ENCODE measurements at places on chromosomes 4 and X. TPM values are rescaled to one million over a fixed set of nuclear protein-coding genes. Genes with fewer than 3 reads are reported as not detected.

DNA sequence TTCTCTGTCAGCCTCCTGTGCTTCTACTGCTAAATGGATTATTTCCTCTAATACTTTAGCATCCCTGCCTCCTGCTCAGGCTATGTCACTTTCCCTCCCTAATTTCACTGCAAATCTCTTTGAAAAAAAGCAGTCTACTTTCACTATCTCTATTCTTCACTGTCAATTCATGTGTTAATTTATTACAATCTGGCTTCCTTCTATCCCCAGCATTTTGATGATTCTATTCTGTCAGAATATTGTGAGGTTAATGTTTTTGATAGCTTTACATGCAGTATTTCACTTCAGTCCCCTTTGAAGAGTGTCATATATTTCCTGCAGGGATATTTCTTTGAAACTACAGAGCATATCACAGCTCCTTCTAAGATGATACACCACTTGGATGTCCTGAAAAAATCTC is 203.2 kb downstream of the GRID2 start:
- no peaks in the 10 kb centered on the region for H3K4me1 ChIP-seq
- no peaks in the 10 kb centered on the region for H3K27me3 ChIP-seq
- no peaks in the 10 kb centered on the region for H3K36me3 ChIP-seq
- DNase-seq, result no peak

- DNase-seq, result no peak
- H3K27ac ChIP-seq, result no peak overlapping the region
- no peak overlapping the region for H3K4me3 ChIP-seq
- H3K27me3 ChIP-seq, result peaks cover 24% of the 10 kb centered on the region
- H3K36me3 ChIP-seq, result no peaks in the 10 kb centered on the region
Measured at GRCh38 chrX:121320441-121320840, 273.0 kb downstream of the GLUD2 start.

GRCh38 chr4:124079174-124079780 is 633.3 kb downstream of the ANKRD50 start:
- H3K36me3 ChIP-seq, result no peaks in the 10 kb centered on the region
- no peaks in the 10 kb centered on the region for H3K4me1 ChIP-seq
- no peak overlapping the region for H3K27ac ChIP-seq
- no peak for DNase-seq

- no peak overlapping the region for H3K27ac ChIP-seq
- no peak overlapping the region for H3K4me3 ChIP-seq
- H3K36me3 ChIP-seq, result peaks cover 15% of the 10 kb centered on the region
- DNase-seq, result no peak
Measured at GRCh38 chr4:112485930-112486329, 30.1 kb downstream of the NEUROG2 start.

- DNase-seq, result no peak
- peak overlapping the region; percentile 75 for H3K4me3 ChIP-seq
- H3K36me3 ChIP-seq, result no peaks in the 10 kb centered on the region
- H3K4me1 ChIP-seq, result peaks cover 25% of the 10 kb centered on the region
Measured at GRCh38 chr4:89835413-89835812, 1.5 kb downstream of the SNCA start.

DNA sequence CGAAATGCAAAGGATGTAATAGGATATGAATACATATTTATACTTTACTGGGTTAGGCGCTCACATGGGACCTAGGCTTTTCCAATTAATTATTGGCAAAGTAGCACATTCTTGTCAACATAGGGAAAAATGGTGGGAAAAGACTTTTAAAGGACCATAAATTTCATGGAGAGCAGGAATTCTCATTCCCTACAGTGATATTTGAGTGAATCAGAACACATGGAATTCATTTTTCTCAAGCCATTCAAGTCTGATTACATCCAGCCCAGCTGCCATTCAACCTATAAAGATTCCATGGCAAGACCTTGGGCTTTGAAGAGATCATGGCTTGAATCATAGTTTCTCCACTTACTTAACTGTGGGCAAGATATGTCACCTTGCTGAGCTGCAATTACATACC is 150.4 kb downstream of the SOWAHB start:
- peaks cover 5% of the 10 kb centered on the region for H3K4me1 ChIP-seq
- H3K27me3 ChIP-seq, result peaks cover 49% of the 10 kb centered on the region
- no peak for DNase-seq
- no peaks in the 10 kb centered on the region for H3K36me3 ChIP-seq

The UNC5C gene
- total RNA-seq, result 0.14 TPM

The TCEAL7 gene
- total RNA-seq, result not detected

The ZNF81 gene
- 10.3 TPM for total RNA-seq

The CXorf65 gene
- total RNA-seq, result 26.0 TPM

Measured in activated T-cell treated with anti-CD3 and anti-CD28 coated beads, Interleukin-2, amount 50 U/mL, for 72 hours (primary cell).